CD4-positive, alpha-beta T cell treated with Interleukin-6 for 4 hours (primary cell): ENCODE measurements at places on chromosomes 7 and 10.

DNA sequence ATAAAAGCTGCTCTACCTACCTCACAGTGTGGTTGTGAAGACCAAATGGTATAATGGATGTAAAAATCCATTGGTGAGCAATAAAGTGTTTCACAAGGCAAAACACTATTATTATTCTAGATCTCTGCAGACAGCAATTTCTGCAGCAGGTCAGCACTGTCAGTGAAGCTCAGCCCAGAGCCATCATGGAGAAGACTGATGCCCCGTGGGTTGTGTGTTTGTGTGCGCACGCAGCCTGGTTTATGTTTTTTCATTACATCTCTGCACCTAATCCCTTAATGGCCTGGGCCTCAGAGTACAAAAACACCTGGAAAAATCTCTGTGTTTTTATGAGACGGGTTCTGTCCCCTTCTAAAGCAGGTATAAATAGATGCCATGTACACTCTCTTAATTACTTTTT is 64.2 kb downstream of the PARP12 start:
- DNase-seq, result no peak

GRCh38 chr10:15817409-15818046 is 42.8 kb downstream of the MINDY3 start:
- no peak for DNase-seq

DNA sequence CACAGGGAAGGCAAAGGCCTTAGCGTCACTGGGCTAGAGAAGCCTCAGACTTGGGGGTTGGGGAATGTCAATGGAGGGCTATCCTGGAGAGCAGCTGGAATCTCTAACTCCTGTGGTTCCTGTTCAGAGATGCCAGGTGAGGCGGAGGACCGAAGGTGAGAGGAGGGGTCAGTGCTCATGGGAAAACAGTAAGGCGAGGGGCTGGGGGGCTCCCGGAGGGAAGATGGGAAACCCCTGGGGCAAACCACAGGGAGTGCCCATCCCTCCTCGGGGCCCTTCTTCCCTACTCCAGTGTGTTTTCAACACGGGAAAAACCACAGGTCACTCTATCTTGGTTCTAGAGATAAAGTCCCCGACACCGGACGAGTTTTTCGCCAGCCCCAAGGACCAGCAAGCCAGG is 3.3 kb downstream of the LRCH4 start:
- DNase-seq, result no peak

DNA sequence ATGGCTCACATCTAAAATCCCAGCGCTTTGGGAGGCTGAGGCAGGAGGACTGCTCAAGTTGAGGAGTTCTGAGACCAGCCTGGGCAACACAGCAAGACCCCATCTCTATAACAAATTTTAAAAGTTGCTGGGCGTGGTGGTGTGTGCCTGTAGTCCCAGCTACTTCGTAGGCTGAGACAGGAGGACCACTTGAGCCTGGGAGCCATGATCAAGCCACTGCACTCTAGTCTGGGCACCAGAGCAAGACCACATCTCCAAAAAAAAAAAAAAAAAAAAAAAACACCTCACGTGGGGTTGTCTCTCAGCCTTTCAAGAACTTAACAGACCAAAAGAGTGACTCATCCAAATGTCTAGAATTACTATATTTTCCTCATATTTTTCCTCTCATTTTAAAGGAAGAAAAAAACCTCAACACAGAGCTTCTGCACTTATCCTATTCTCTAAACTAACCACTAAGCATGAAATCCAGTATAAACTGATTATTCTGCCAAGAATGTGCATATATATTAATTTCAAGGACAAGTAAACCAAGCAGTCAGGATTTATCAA is 46.3 kb downstream of the CUL2 start:
- DNase-seq, result no peak

DNA sequence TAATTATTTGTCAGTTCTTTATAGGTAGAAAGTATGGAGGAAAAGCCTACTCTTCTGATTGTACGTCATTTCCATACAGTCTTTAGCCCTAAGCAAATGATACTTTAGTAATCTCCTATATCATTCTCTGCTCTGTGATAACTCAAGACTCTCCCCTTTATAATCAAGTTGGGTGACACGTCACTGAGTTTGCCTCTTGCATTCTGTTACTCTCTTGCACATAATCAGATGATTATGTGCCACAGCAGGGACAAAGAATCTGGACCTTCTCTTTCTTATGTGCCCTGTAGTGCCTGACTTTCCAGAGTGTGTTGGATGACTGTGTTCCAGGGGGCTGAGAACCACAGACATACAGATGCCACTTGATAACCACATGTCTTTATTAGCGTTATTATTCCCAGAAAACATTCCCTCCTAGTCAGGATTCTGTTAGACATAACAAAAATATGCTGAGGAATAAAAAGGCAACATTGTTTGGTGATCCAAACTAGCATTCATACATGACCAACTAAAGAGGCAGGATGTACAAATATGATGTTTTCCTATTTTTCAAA is 116.4 kb upstream of the HGF start:
- DNase-seq, result no peak

DNA sequence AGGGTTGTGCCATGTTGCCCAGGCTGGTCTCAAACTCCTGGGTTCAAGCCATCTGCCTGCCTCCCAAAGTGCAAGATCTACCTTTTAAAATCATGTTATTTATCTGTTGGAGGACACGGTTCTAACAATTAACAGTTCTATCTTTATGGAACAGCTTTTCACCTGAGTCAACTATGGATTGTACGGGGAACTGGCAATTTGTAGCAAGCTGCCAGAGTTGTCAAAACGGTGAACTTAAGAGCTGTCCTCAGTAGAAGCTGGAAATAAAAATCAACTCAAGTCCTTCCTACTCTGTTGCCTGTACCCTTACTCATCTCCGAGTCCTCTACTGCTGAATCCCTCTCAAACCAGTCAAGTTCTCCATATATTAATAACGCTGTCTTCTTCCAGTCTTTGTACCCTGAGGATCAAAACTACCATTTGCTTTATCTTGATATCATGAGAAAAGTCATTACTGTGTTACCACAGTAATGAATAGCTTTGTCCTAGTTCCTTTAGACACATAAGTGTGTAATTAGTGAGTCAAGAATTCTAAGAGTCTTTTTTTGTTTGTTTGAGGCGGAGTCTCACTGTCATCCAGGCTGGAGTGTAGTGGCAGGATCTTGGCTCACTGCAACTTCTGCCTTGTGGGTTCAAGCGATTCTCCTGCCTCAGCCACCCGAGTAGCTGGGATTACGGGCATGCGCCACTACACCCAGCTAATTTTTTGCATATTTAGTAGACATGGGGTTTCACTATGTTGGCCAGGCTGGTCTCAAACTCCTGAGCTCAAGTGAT is 28.2 kb downstream of the HBP1 start:
- DNase-seq, result no peak

DNA sequence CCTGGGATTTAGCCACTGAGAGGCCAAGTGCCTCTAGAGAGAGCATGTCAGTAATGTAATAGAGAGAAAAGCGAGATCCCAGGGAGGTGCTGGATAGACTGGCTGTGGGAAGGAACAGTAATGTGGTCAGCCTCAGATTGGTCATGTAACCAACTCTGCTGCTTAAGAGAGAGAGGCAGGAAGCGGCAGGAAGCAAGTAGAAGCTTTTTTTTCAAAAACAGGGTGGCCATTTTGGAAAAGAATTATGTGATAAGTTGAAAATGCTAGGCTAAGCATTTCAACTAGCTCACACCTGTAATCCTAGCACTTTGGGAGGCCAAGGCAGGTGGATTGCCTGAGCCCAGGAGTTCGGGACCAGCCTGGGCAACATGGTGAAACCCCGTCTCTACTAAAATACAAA is 3.7 kb upstream of the PCOLCE start:
- DNase-seq, result no peak

GRCh38 chr10:31343009-31343408 is 24.0 kb downstream of the ZEB1 start:
- DNase-seq, result no peak

DNA sequence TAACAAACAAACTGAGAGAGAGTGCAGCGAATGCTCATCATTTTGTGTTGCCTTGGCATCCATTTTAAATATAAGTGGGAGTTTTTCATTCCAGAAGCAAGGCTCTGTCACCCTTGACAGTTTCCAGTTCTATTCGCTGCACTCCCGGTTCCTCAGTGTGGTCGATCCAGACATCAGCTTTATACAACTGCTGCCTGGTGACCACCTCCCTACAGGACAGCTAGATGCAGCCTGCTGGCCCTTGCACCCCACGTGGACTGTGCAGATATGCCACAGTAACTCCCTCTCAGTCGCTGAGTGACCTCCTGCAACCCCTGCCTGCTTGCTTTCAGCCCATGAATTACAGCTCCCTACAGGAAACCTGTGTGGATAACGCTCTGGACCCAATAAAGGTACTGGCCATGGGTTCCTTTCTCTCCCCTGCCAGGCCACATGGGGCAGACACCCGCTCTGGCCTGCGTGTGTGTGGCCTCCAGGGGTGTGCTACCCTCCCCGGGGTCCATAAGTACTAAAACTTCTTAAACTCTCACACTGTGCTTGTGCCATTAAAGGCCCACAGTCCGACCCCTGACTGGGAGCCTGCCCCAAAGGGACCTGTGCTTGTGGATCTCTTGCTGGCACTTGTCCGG is 23.6 kb downstream of the BEND7 start:
- DNase-seq, result no peak

- no peak for DNase-seq
Observed at GRCh38 chr7:138837627-138838026, 39.6 kb upstream of the ATP6V0A4 start.

GRCh38 chr10:130041451-130042371 is 68.9 kb downstream of the C10orf143 start:
- DNase-seq, result no peak

GRCh38 chr7:101133621-101134398 is 6.9 kb downstream of the SERPINE1 start:
- no peak for DNase-seq

DNA sequence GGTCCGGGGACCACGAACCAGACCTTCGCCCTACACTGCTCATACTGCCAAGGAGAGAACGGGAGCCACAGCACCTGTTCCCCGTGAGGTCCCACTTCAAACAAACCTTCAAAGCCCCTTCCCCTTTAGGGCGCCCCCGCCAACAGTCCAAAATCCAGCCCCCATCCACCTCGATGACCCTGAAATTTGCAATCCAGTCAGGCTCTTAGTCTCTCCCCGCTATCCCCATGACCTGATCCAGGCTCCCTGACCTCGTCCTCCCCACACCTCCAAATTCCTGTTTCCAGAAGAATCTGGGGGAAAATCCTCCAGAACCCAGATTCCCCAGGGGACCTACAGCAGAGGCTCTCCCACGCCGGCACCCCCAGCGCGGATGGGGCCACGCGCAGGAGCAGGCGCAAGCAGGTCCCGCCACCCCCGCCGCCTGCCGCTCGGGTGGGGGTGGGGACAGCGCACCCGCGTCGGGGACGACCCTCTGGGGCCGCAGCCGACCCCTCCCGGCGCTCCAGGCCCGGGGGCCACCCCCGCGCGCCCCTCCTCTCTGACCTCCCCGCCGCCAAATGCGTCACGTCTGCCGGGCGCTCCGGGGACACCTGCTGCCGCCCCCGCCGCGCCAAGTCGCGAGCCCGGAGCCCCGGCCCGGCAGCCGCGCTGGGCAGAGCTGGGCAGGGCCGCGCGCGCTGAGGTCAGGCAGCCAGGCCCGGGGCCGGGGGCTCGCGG is 753 bp downstream of the CAMK2B start:
- no peak for DNase-seq

GRCh38 chr7:7524121-7524520 is 11.6 kb downstream of the COL28A1 start:
- DNase-seq, result no peak

- DNase-seq, result no peak
Observed at GRCh38 chr10:33808475-33808874, 474.0 kb upstream of the NRP1 start.

GRCh38 chr7:81676105-81676811 is 93.6 kb downstream of the HGF start:
- no peak for DNase-seq

DNA sequence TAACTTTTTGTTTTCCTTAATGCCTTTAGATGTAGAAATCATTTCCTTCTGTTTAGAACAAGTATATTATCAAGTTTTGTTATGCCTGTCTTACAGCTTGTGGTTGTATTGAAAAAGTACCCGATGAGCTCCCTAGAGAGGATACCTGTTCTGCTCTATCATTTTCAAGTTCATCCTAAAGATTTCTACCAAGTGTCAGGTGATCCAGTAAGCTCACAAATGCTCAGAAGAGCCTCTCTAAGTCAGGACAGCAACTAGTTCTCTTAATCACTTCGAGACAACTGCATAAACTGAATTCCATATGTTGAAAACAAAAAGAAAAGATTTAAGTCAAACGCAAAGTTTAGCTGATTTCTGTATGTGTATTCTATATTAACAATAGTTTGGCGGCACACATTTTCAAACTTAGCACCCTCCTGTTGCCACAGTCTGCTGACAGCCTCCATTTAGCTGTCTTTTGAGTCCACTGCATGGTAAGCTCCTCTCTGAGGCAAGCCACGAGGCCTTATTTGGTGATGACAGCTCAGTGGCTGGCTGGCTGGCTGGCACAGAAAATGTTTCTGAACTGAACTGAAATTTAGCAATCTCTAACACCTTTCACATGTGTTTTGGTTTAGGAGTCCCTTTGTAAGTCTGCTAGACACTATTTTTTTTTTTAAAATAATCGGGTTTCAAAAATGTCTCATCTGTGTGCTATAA is 59.4 kb downstream of the SEMA3C start:
- no peak for DNase-seq

DNA sequence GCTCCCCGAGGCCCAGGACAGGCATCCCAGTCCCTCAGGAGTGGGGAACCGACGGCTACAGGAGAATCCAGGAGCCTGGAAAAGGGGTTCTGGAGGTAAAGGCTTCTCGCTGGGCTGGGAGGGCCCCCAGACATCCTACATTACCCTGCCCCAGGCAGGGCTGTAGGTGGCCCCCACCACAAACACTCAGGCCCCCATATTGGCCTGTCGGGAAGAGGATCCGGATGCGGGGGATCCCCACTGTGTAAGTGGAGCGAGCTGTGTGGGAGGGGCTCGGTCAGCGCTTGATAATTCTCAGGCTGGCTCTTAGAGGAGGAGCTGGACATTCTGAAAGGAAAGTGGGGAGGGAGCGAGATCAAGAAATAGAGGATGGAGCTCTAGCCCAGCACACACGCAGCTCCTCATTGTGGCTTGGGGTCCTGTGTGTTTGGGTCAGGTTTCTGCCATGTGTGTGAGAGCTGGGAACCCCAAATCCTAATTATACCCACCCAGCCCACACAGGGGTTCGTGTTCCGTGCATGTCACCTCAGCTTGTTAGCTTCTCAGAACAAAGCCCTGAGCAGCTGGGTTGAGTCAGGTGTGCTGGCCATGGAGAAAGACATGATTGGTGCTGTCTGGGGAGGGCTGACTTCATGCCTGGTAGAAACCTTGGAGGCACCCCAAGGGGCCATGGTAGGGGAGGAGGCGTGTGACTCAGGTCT is 49.4 kb downstream of the ZNF467 start:
- no peak for DNase-seq

DNA sequence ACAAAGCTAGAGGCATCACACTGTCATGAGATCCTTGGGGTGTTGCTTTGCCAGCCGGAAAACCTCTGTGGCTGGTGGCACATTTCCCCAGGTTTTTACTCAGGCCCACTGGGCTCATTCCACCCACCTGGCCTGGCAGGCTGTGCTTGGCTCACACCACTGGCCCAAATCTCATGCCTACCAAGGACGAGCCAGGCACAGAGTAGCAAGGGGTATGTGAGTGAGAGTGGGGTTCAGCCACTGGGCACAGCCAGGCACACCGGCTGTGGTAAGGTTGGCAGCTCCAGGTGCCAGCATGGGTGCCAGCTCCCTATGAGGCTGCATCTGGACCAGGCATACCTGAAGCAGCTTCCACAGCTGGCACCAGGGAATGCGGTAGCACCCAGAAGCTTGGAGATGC is 21.4 kb downstream of the STEAP1 start:
- no peak for DNase-seq

- DNase-seq, result no peak
Observed at GRCh38 chr10:88922041-88922440, 30.5 kb downstream of the ACTA2 start.

- no peak for DNase-seq
Observed at GRCh38 chr10:96272316-96273280, 1.2 kb upstream of the BLNK start.
